Endothelial cell (in vitro differentiated cells): ENCODE measurements at places on chromosomes 11 and 22. TPM values are rescaled to one million over a fixed set of nuclear protein-coding genes. Genes with fewer than 3 reads are reported as not detected.

FOSL1 gene
- 1.3 TPM for total RNA-seq

GRCh38 chr22:41344189-41344788, 37.5 kb upstream of the TEF start:
- H3K27me3 ChIP-seq, result peaks cover 13% of the 10 kb centered on the region
- H3K4me3 ChIP-seq, result no peak overlapping the region
- H3K4me1 ChIP-seq, result no peaks in the 10 kb centered on the region
- no peak for DNase-seq
- peaks cover 17% of the 10 kb centered on the region for H3K36me3 ChIP-seq

OR52I1 gene
- not detected for total RNA-seq

GRCh38 chr22:37098976-37099591, 10.4 kb downstream of the TMPRSS6 start:
- H3K27me3 ChIP-seq, result peaks cover 16% of the 10 kb centered on the region
- H3K4me3 ChIP-seq, result no peak overlapping the region
- H3K27ac ChIP-seq, result no peak overlapping the region
- no peak for DNase-seq
- peaks cover 3% of the 10 kb centered on the region for H3K4me1 ChIP-seq

CALCA gene
- total RNA-seq, result not detected

SLC22A25 gene
- total RNA-seq, result not detected

- no peaks in the 10 kb centered on the region for H3K36me3 ChIP-seq
- H3K27ac ChIP-seq, result no peak overlapping the region
- peaks cover 5% of the 10 kb centered on the region for H3K4me1 ChIP-seq
- no peak overlapping the region for H3K4me3 ChIP-seq
These were observed 1.4 kb downstream of the AIFM3 start for GRCh38 chr22:20968281-20968977.

DNA sequence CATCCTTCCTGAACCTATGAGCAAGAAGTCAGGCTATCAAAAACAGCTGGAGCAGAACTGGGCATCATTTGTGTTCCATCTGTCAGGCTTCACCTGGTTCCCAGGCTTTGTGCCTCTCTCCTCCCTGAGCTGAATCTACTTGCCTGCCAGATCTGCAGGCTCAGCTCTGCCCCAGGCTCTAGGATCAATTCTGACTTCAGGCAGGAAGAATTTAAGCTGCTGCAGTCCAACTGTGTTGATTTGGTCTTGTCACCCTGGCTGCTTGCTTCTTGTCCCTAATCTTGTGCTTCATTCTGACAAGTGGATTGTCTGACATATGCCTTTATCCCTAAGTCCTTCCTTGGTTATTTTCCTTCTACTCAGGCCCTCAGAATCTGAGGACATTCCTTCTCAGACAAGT, 31.6 kb upstream of the CADM1 start:
- H3K4me3 ChIP-seq, result no peak overlapping the region
- no peaks in the 10 kb centered on the region for H3K4me1 ChIP-seq
- H3K36me3 ChIP-seq, result no peaks in the 10 kb centered on the region
- DNase-seq, result no peak
- no peak overlapping the region for H3K27ac ChIP-seq

CACNA1I gene
- total RNA-seq, result 0.10 TPM

APOL3 gene
- total RNA-seq, result 1.2 TPM

DNA sequence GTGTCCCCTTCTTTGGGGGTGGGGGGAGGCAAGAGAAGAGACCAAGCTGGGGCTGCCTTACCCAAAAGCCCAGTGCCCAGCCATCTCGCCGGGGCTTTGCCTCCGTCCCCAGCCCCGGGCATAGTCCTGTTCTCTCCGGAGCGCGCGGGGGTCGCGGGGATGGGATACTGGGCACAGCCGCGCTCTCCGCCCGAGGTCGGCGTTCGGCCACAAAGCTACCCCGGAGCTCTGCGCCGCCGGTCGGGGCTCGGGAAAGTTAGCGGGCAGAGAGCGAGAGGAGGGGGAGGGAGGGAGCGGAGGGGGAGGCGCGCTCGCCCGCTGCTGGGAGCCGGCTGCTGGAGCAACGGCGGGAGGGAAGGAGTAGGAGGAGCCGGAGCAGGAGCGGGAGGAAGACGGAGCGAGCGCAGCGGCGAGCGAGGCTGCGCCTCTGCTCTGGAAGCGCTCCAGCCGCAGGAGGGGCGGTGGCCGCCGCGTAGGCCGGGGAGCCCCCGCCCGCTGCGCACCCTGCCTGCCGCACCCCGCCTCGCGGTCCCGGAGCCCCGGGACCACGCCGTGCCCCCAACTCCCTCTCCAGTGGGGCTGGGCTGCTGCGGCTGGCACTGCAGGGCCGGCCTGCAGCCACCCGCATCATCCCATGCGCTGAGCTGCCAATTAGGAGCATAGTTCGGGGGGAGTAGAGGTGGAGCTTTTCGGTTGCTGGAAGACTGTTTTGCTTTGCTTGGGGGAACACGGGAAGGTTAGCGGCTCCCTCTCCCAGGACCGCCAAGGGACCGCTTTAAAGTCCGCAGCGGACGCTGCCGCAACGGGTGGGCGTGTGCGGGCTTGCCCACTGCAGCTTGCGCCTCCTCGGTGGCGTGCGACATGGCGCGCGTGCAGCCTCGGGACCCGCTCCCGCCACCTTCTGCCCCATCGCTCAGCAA, at the start of gene SCN4B:
Gene SCN4B (minus strand): TSS at position 272 of the 920 bp plus-strand sequence. CDS start 150 bp downstream, at position 122.
- no peaks in the 10 kb centered on the region for H3K36me3 ChIP-seq
- H3K4me1 ChIP-seq, result peaks cover 17% of the 10 kb centered on the region
- H3K27me3 ChIP-seq, result peaks cover 12% of the 10 kb centered on the region
- H3K4me3 ChIP-seq, result peak within 1 kb of the TSS; percentile 76
- DNase-seq, result peak; percentile 62

DNA sequence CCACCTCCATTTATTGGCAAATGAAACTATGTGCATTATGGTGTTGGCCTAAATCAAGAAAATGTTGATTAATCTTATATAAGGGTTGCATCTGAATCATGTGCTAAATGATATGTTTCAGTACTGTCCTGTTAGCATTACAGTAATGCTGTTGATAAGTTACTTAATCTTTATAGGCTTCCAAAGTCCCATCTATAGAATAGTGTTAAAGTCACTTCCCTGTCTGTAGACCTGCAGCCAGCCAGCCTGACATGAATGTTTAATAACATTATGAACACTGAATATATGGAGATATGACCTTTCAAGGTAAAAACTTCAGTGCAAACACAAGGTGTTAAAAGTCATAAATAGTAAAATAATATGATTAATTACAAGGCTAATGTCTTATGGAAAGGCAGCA, 3.6 kb upstream of the TOM1 start:
- peaks cover 4% of the 10 kb centered on the region for H3K36me3 ChIP-seq
- H3K27ac ChIP-seq, result no peak overlapping the region
- peaks cover 22% of the 10 kb centered on the region for H3K4me1 ChIP-seq
- DNase-seq, result no peak

GRCh38 chr22:41367039-41367679, 14.6 kb upstream of the TEF start:
- no peak for DNase-seq
- no peaks in the 10 kb centered on the region for H3K4me1 ChIP-seq
- H3K4me3 ChIP-seq, result no peak overlapping the region
- H3K36me3 ChIP-seq, result no peaks in the 10 kb centered on the region

GRCh38 chr11:70387564-70387963, 10.8 kb upstream of the CTTN start:
- H3K27ac ChIP-seq, result no peak overlapping the region
- H3K4me1 ChIP-seq, result peaks cover 3% of the 10 kb centered on the region
- H3K27me3 ChIP-seq, result peaks cover 8% of the 10 kb centered on the region
- H3K36me3 ChIP-seq, result peaks cover 20% of the 10 kb centered on the region
- DNase-seq, result no peak

PAX6 gene
- 2.7 TPM for total RNA-seq

- H3K4me1 ChIP-seq, result no peaks in the 10 kb centered on the region
- DNase-seq, result peak; percentile 8
- no peaks in the 10 kb centered on the region for H3K27me3 ChIP-seq
- H3K36me3 ChIP-seq, result no peaks in the 10 kb centered on the region
These were observed 110.1 kb upstream of the LUZP2 start for GRCh38 chr11:24386546-24387397.

TMX2 gene
- 51.0 TPM for total RNA-seq

TYR gene
- not detected for total RNA-seq

SLC6A5 gene
- total RNA-seq, result not detected

HTR3A gene
- total RNA-seq, result not detected

HIPK3 gene
- total RNA-seq, result 70.2 TPM

DNA sequence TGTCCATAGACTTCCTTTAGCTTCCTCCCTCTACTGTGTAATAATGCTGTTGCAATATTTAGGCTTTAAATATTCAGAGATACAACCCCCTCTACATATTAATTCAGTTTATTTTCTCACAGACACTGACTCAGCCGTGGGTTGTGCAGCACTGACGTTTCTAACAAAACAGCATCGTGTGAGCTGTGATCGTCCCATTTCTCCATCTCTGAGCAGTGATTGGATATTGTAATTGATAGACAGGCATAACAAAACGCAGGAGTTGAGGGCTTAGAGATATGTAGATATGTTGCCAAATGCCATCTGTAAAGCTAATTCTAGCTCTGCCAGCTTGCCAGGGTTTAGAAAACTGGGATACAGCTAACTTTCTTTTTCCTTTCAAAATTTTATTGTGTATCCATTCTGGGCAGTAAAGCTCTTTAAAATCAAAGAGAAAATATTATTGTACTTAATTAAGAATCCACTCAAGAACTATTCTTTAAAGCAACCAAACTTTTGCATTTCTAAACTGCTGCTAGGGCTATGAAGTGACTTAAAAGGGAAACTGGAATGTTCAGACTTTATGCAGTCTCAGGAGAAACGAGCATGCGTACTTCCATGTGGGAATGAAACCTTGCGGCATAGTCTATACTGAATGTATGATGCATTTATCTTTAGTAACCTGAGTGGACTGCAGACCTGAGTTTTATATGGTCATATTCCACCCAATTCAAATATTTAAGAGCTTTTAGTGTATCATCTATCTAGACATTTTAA, 22.7 kb downstream of the BTBD10 start:
- no peak overlapping the region for H3K4me3 ChIP-seq
- H3K27ac ChIP-seq, result no peak overlapping the region
- DNase-seq, result no peak
- peaks cover 4% of the 10 kb centered on the region for H3K4me1 ChIP-seq
- no peaks in the 10 kb centered on the region for H3K27me3 ChIP-seq

DNA sequence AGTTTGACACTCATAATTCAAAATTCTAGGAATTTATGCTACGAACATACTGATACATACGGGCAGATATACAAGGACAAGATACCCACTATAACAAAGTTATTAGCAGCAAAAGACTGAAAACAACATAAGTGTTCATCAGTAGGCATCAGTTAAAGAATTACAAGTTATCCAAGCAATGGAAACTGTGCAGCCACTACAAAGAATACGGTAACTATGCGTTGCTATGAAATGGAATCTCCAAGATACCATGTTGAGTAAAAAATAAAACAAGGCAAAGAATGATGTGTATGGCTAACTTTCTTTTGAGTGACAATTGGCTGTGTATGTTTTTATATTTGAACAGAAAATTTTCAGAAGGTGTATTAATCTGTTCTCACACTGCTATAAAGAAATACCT, 151.7 kb downstream of the ADAMTS15 start:
- H3K27me3 ChIP-seq, result peaks cover 5% of the 10 kb centered on the region
- no peaks in the 10 kb centered on the region for H3K36me3 ChIP-seq
- no peak overlapping the region for H3K27ac ChIP-seq

- no peak overlapping the region for H3K4me3 ChIP-seq
- no peaks in the 10 kb centered on the region for H3K4me1 ChIP-seq
- no peaks in the 10 kb centered on the region for H3K36me3 ChIP-seq
- H3K27ac ChIP-seq, result no peak overlapping the region
- no peak for DNase-seq
- no peaks in the 10 kb centered on the region for H3K27me3 ChIP-seq
These were observed 509.4 kb upstream of the API5 start for GRCh38 chr11:42802201-42802899.

- H3K4me3 ChIP-seq, result no peak overlapping the region
- H3K27ac ChIP-seq, result no peak overlapping the region
- no peak for DNase-seq
- H3K27me3 ChIP-seq, result peaks cover 5% of the 10 kb centered on the region
- peaks cover 41% of the 10 kb centered on the region for H3K4me1 ChIP-seq
These were observed 8.1 kb downstream of the PARVB start for GRCh38 chr22:44032126-44032730.
